ENCODE measurements at places on chromosomes 3 and 15.
A peak's percentile ranks its signal among the peaks of the same experiment; 100 is the strongest.

- no peak for DNase-seq
These were observed 15.3 kb upstream of the CCNDBP1 start for GRCh38 chr15:43169888-43170287.

- no peak for DNase-seq
These were observed 144.1 kb downstream of the ALDH1A2 start for GRCh38 chr15:57921371-57921770.

- DNase-seq = no peak
These were observed 602 bp downstream of the TRIM71 start for GRCh38 chr3:32818229-32818969.

- DNase-seq = peak; percentile 65
These were observed 45.6 kb upstream of the FSTL1 start for GRCh38 chr3:120496278-120497002.

DNA sequence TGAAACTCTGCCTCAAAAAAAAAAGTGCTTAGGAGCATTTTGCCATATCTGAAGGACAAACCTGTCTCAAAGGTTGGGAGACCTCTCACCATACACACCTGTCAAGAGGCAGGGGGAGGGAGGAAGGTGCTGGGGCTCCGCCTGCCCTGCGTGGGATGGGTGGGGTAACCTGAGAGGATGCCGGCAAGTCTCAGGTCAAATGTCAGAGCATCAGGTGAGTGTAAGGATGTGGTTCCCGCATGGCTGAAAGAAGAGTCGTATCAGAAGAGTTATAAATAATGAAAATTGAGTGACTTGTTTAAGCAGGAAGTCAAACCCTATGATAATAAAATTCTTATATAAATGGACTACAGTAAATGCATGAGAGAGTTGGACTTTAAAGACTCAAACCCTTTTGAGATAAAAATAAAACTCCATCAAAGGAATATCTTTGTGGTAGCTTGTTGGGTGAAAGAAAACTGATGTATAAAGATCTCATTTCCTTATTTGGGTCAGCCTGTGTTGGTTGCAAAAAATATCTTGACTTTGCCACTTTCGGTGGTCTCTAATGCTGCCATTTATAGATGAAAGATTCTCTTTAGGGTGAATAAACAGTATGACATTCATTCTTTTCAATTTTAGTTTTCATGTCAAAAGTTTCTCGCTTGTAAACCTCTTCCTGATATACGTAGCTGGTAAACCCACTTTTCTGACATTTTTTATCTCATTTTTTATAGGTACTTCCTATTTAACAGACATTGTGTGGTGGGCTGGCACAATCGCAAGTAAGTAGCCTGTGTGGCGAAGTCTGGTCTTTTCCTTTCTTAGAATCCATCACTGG lies 23.8 kb downstream of the NIPA1 start:
- DNase-seq = no peak

DNA sequence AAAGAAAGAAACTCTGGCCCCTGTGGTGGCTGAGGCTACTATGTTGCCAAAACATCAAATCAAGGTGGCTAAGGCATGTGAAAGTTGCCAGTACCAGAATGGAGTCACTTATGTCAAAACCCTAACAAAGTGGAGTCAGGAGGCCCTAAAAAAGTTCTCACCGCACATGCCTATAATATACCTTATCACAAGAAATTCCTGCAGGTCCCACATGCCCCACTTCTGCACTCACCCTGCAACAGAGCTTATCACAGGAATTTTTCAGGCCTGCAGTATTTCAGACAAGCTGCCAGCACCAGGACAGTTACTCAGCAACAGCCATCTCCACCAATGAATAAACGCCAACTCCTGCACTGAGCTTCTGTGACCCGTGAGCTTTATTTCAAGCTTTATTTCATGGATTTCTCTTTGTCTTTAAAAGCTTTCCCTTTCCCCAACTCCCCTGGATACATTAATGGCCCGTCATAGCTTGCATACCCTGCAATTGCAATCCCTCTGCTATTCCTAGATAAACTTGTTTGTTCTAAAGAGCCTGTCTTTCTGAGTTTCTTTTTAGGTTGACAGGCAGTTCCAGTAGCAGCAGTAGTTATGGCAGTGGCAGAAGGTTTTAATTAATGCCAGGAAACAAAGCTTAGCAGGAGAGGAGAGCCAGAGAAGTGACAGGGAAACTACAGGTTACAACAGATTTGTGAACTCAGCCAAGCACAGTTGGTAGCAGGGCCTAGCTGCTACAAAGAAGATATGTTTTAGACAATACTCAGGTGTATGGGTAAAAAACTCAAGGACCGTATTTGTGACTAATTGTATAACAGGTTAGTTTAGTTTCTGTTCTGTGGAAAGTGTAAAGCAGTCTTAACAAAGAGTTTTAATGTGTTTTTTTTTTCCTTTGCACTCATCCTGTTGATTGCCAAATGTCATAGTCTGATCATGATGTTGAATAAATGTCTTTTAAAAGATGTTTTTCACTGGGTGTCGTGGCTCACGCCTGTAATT lies 15.9 kb upstream of the TMEM42 start:
- peak; percentile 47 for DNase-seq
